Articular chondrocyte of knee joint (primary cell): ENCODE measurements at places on chromosomes 2 and 18. TPM values are rescaled to one million over a fixed set of nuclear protein-coding genes. Genes with fewer than 3 reads are reported as not detected.

The ZNF396 gene
- total RNA-seq = 3.4 and 4.5 TPM in 2 replicates

The XDH gene
- under 0.01 and 0.43 TPM in 2 replicates for total RNA-seq

The TUBB6 gene
- total RNA-seq = 254 and 363 TPM in 2 replicates

The COL5A2 gene
- total RNA-seq = 534 and 717 TPM in 2 replicates

The ANXA4 gene
- 49.2 and 53.6 TPM in 2 replicates for total RNA-seq

The SPHKAP gene
- total RNA-seq = not detected in 2 replicates

The FAM237A gene
- total RNA-seq = not detected in 2 replicates

The FBLN7 gene
- total RNA-seq = 3.1 and 6.2 TPM in 2 replicates

The SETBP1 gene
- 18.2 and 23.8 TPM in 2 replicates for total RNA-seq

The TRPM8 gene
- 0.76 TPM in 1 of 2 replicates, not detected in the other for total RNA-seq

The TM4SF20 gene
- total RNA-seq = 1.1 TPM in 1 of 2 replicates, not detected in the other

The SIGLEC15 gene
- 0.52 and 0.76 TPM in 2 replicates for total RNA-seq

The CROCC2 gene
- total RNA-seq = under 0.01 TPM in 2 replicates

The TMSB10 gene
- 1,573 and 2,214 TPM in 2 replicates for total RNA-seq

The MEP1B gene
- not detected in 2 replicates for total RNA-seq

The UGT1A5 gene
- not detected in 2 replicates for total RNA-seq

The GALR1 gene
- total RNA-seq = not detected in 2 replicates

The BMP10 gene
- total RNA-seq = not detected in 2 replicates

The TSPYL6 gene
- total RNA-seq = under 0.01 TPM in 1 of 2 replicates, not detected in the other
